HTR-8/SVneo (cell line): ENCODE measurements at places on chromosomes 4 and X.
A peak's percentile ranks its signal among the peaks of the same experiment; 100 is the strongest.

GRCh38 chrX:3244955-3245354, 101.5 kb downstream of the MXRA5 start:
- DNase-seq = peak; percentile 12

DNA sequence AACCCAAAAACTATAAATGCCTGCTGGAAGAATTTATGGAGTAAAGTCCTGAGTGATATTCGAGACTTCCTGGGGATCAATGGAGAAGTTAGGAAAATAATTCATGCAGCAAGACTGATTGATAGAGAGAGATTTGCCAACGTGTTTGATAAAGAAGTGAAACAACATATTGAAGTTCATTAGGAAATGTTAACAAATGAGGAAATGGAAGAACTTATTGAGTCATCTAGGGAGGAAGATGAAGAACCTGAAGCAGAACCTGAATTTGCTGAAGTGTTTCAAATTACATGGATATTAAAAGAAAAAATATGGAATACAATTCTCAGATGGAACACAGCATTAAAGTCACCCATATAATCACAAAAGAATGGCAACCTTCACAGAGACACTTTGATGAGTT, 39.0 kb downstream of the DDX60 start:
- no peak for DNase-seq

DNA sequence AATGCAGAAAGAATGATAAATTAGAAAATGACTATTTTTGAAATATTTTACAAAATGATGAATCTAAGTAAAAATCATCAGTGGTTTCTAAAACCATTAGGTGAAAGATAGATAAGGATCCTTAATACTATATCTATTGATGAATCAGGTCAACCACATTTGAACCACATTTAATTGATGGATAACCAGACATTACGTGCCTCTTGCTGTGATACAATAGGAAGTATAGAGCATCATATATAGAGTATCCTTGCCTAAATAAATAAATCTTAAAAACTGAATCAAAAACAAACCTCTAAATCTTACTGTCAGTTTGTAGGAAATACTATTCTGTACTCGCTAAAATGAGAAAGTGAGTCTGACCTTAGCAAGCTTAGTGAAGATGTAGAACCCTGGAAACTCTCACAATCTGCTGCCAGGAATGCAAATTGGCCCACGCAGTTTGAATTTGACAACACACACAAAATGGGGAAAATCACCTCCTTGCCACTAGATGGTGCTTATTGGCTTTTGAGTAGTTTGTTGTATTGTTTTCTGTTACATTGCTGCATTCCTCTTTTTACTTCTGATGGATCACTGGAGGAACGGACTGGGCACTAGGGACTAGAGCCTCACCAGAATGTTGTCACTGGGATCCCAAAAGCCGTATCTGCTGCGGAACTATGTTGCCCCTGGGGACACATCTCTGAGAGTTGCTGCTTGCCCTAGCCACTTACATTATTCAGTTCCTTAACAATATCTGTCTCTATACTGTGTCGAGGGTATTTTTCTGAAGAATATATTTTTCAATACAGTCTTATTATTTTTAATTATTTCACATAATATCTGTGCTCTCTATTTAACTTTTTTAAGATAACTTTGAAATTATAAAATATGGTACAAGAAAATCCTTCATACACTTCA, 25.4 kb upstream of the SLAIN2 start:
- DNase-seq = peak; percentile 56

DNA sequence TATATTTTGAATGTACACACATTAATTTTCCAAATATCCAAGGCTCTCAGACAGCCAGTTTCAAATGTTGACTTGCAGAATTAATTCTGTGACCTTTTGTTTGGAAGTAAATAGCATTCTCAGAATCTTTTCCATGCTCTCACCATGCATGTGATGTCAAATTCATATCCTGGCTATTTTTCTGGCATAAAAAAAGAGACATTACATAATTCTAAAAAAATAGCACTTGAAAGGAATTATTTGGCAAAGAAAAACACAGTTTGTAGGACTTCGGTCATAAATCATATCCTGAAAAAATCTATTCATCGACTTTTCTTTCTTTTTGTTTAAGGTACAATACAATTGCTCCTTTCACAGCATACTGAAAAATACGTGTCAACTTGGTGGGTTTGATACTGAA, 111.2 kb downstream of the GLRA3 start:
- no peak for DNase-seq

- peak; percentile 25 for DNase-seq
These were observed 608 bp downstream of the RAPGEF2 start for GRCh38 chr4:159103384-159103990.

- no peak for DNase-seq
These were observed 25.2 kb downstream of the NOP14 start for GRCh38 chr4:2937986-2938385.

- DNase-seq = no peak
These were observed 795.0 kb downstream of the CCSER1 start for GRCh38 chr4:90922174-90922573.

DNA sequence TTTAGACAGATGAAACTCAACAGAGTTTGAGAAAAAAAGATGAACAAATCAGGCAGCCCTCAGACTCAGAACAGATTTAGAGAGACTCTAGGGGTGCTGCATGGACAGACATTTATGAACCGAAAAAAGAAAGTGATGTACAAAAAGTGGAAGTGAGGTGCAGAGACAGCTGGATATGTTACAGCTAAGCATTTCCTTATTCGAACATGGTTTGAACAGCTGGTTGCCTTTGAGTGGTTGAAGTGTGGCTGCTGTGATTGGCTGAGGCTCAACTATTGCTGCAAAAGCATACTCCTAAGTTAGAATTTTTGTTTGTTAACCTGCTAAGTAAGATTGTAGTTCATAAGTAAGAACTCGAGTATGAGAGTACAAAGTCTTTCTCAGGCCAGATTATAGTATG, 331.5 kb upstream of the PABPC4L start:
- no peak for DNase-seq

- DNase-seq = no peak
These were observed 19.5 kb upstream of the CCKAR start for GRCh38 chr4:26509681-26510333.

DNA sequence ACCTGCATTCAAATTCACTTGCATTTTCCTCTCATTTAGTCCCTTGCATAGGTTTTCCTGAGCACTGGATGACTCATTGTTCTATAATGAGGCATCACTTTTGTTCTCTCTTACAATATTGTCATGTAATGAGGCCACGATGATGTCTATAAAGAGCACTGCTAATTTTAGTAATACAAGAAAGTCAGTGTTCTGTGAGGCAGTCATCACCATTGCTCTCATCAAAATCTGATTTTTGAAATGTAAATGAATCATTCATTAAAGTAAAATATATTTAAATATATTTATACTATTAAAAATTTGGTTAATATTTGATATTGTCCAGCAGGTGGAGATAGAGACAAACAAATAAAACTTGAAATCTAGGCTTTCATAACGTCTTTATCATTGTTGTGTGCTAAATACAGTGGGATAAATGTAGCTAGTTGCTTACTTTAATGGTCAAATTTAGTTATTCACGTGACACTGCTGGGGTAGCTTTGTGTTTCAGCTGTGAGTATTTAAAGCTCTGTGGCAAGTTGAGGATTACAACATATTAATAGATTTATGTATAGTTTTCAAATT, 15.4 kb downstream of the HMGB2 start:
- no peak for DNase-seq

DNA sequence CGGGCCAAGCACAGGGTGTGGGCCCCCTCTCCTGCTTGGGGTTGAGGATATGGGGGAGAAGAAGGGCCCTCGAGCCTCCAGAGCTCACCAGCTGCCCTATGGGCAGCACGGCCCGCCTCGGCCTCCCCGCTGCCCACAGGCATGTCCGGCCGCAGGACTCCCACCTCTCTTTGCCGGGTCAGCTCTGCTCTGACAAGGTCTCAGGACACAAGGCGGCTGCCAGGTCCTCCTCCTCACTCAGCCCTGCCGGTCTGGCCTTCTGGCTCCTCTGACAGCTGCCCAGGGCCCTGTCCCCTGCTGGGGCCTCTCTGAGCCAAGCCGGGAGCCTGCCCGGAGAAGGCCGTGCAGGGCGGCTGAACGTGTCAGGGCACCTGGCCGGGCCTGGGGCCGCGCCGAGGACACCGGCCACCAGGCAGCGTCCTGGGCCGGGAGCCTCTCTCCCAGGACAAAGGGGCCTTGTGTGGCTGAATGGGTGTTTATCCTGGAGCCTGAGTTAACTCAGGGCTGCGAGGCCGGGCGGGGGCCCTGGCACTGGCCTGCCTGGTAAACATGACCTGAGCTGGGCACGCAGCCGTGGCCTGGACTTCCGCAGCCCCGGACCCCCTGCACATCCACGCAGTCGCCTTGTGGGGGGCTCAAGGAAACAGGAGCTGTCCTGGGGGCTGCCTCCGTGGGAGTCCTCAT, 25.7 kb downstream of the TACC3 start:
- DNase-seq = no peak

- no peak for DNase-seq
These were observed 13.4 kb upstream of the SRPX start for GRCh38 chrX:38233891-38234667.

DNA sequence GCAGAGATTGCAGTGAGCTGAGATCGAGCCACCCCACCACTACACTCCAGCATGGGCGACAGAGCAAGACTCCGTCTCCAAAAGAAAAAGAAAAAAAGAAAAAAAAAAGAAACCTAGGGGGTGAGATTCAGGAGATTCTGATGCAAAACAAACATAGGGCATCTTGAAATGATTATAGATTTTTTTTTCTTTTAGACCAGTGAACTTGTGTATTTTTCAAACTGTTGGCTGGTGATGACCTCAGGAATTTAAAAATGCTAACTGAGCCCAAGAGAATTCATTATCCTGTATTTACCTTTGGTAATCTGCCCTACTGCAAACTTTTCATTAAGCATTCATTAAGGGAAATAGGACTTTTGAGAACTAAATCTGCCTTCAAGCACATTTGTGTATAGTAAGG, 20.6 kb downstream of the ATP10D start:
- DNase-seq = no peak

GRCh38 chr4:15291122-15291521, 136.7 kb upstream of the C1QTNF7 start:
- no peak for DNase-seq

GRCh38 chrX:49754233-49754857, 58.6 kb upstream of the PAGE1 start:
- DNase-seq = peak; percentile 1

DNA sequence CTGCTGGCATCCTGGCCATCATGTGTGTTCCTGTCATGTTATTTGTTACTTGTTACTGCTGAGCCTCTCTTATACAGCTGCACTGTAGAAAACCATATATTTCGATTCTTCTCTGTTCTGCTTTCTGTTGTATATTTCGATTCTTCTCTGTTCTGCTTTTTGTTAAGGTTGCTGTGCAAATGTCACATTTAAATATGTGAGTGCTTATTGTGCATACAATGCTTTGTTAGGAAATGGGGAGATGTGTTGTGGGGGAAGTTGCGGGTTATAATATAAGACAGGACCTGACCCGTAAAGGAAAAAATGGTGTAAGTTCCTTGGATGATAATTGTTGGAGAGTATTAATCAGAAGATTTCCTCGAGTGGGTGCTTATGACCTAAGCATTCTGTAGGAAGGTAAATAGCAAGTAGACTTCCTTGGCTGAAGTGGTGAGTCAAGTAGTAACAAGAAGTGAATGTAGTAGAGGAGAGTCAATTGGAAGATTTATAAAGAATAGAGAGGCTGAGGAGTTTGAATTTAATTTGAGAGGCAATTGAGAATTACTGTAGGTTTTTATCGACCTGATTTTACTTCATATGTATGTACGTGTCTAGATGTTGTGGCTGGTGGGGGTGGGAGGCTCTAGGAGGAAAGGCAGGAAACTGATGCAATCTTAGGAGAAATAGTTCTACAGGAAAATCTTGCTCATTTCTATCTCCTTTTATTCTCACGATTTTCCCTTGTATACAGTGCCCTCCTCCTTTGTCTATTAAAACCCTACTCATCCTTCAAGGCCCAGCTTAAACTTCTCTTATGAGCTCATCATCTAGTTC, 8.5 kb downstream of the OGT start:
- no peak for DNase-seq

GRCh38 chr4:11821772-11822430, 393.2 kb upstream of the HS3ST1 start:
- DNase-seq = no peak

DNA sequence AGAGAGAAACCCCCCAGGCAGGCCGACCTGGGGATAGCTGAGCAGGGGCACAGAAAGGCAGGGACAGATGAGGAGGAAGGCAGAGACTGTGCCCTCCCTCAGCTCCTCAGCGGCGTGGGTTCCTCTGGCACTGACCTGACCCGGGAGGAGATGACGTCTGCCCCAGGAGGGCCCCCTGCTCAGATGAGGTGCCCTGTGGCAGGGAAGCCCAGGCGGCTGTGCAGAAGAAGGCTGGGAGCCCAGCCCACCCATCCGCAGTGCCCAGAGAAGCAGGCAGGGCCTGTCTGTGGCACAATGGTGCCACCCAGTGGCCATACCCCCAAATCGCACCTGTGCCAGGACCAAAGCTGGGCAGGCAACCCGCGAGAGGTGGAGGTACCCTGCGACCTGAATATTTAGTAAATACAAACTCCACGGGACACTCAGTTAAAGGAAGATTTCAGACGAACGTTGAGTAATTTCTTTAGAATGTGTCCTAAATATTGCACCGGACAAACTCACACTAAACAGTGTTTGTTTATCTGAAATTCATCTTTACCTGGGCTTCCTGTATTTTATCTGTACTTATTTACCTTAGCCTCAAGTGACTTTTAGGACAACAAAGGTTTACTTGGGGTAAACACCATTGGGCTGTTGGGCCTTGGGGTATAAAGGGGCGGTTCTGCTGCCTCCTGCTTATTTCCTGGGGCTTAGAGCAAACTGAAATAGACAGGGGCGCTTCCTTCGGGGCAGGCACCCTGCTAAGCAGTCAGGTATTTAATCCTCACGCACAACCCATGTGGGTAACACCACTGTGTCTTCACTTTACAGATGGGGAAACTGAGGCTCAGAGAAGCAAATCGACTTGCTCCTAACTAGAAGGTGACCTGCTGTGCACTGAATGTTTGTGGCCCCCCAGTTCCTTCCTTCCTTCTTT, 46.5 kb upstream of the HMX1 start:
- DNase-seq = peak; percentile 84

DNA sequence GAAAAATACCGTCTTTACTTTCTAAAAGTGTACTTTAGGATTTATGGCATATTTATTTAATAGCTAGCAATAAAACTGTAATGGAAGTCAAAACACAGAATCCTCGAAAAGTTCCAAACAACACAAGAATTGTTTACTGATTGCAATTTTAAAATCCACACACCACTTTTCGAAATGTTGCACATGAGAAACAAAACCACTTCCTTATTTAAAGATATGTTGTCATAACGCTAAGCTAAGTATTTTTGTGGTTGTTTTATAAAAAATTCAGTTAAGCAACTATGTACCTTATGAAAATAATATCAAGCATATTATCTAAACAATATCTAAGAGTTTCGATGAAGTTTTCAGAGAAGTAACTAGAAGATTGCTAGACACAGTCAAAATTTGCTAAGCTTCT, 344 bp downstream of the TMPRSS11D start:
- DNase-seq = no peak

- DNase-seq = peak; percentile 57
These were observed 9.2 kb upstream of the GYG2 start for GRCh38 chrX:2819345-2820135.

- no peak for DNase-seq
These were observed 47.2 kb upstream of the RASGEF1B start for GRCh38 chr4:81518762-81519426.
